Activated naive CD8-positive, alpha-beta T cell treated with anti-CD3 and anti-CD28 coated beads, Interleukin-2, amount 50 U/mL, for 24 hours (primary cell): ENCODE measurements at places on chromosomes 5 and 9.
A peak's percentile ranks its signal among the peaks of the same experiment; 100 is the strongest.

- DNase-seq: no peak
These were observed 981.1 kb downstream of the DTWD2 start for GRCh38 chr5:118007262-118007661.

- DNase-seq: no peak
These were observed 83.1 kb upstream of the GLRA1 start for GRCh38 chr5:152007653-152008335.

GRCh38 chr5:129104915-129105455 lies 10.4 kb downstream of the ISOC1 start:
- no peak for DNase-seq

GRCh38 chr9:27340285-27340674 lies 43.3 kb upstream of the EQTN start:
- DNase-seq: no peak

GRCh38 chr5:149796836-149797235 lies 66.7 kb downstream of the PPARGC1B start:
- no peak for DNase-seq

DNA sequence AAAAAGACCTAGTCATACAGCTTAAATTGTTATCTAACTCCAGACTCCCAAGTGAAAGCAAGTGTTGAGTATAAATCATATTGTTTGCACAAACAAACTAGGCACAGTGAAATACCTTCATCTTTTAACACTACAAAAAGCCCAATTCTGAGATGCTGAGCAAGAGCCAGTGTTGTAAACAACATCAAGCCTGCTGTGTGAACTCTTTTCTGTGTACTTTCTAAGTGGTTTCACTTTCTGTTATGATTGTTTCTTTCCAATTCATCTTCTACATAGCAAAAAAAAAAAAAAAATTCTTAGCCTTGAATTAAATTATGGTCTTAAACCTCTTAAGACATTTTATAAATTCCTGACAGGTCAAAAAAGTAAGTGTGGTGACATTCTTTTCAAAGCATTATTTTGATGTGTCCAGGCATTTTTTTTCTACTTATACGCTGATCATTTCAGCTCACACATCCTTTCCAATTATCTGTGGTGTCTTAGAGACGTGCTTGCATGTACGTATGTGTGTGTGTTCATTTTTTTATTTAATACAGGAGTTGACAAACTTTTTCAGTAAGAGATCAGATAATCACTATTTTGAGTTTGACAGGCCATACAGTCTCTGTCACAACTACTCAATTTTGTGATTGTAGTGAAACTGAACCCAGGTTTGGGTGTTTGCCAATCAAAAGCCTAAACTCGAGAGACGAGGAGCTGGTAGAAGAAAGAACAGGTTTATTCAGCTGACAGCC lies 556.1 kb downstream of the CDH9 start:
- DNase-seq: no peak

GRCh38 chr5:57503433-57503832 lies 20.8 kb upstream of the ACTBL2 start:
- no peak for DNase-seq

GRCh38 chr5:146073239-146073900 lies 32.0 kb downstream of the PLAC8L1 start:
- no peak for DNase-seq

- DNase-seq: no peak
These were observed 399.5 kb upstream of the TNC start for GRCh38 chr9:115517335-115518075.

DNA sequence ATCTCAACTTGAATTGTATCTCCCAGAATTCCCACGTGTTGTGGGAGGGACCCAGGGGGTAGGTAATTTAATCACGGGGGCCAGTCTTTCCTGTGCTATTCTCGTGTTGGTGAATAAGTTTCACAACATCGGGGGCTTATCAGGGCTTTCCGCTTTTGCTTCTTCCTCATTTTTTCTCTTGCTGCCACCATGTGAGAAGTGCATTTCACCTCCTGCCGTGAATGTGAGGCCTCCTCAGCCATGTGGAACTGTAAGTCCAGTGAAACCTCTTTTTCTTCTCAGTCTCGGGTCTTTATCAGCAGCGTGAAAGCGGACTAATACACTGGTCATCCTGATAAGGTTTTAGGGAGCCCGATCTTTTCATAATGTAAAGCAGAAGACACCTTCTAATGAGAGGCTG lies 687.0 kb upstream of the FTMT start:
- no peak for DNase-seq

DNA sequence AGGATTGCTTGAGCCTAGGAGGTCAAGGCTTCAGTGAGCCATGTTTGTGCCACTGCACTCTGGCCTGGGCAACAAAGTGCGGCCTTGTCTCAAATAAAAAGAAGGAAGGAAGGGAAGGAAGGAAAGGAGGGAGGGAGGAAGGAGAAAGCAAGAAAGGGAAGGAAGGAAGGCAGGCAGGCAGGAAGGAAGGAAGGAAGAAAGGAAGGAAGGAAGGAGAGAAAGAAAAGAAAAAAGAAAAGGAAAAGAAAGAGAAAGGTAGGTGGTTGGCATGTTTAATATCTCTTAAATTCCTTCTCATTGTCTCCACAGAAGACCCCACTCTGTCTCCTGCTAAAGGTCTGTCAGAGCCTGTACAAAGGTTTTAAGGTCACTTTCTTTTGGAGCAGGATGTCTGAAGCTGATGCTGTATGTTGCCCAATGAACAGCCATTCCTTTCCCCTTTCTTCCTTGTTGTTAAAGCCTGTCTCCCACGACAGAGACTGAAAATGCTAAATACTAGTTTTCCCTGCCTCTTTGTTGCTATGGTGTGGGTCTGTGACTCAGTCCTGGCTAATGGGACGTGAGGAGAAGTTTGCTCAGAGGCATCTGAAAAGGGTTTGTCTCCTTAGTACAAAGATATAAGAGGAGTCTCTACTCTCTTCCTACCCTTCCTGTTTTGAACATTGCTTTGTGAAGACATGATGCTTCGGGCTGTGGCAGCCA lies 213.3 kb downstream of the PCSK1 start:
- no peak for DNase-seq

GRCh38 chr5:169592937-169593650 lies 9.5 kb downstream of the SPDL1 start:
- no peak for DNase-seq

- DNase-seq: no peak
These were observed 34.6 kb upstream of the IL17B start for GRCh38 chr5:149413477-149414210.

DNA sequence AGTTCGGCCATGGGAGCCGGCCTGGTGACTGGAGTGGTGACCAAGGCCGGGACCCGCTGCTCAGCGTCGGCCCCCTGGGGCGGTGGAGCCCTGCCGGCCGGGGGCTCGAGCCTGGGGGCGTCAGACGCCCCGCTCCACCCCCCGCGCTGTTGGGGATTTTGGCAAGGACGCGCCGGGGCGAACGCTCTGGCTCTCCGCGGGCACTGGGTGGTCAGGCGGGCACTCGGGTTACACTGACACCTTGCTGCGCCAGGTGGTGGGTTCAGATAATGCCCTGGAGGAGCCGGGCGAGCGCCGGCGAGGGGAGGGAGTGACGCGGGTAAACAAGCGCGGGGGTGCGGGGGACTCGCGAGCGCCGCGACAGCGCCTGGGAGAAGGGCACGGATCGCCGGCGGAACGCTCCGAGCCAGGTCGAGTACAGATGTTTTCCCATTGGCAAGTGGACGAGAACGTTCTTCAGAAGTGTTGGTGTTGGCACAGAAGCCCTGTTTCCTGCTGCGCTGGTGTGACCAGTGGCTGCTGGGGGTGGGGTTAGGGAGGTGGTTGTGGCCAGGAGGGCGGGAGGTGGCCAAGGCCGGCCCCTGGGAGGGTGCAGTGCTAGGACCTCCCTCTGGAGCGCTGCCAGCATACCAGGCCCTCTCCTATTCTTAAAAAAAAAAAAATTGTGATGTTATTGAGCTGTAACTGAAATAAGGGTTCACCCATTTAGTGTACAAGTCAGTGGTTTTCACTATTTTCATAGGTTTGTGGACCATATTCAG lies 773 bp downstream of the SQSTM1 start:
- peak; percentile 88 for DNase-seq

DNA sequence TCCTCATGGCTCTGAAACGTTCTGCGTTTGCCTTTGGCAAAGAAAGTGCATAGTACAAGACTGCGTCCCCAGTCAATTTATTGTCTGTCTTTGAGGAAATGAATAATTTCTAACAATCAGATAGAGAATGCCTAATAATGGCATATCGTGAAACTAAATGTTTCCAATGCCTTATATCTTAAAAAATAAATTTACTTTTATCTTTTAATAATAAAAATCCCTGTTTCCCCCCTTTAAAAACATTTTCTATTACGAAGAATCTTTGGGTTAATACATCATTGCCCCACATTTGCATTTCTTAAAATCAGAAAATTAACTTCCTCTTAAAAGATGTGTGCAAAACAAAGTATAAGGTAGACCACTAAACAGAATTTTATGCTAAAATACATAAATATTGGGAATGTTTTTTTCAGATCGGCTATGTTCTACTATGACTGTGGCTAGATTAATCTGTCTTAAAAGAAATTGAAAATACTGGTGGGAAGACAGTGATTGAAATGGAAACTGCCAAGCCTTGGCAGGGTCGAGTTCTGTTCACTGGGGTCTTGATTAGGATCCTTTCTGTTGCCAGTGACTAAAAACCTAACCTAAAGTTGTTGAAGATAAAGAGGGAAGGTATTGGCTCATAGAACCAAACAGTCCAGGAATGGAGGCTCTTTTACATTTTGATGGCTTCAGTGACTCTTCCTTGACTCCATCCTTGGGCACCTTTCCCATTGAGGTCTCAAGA lies at the start of gene IL5:
Gene IL5, minus strand, starts transcription at position 51 of the 730 bp plus-strand sequence. Its CDS starts 44 bp downstream, at position 7.
- DNase-seq: no peak

DNA sequence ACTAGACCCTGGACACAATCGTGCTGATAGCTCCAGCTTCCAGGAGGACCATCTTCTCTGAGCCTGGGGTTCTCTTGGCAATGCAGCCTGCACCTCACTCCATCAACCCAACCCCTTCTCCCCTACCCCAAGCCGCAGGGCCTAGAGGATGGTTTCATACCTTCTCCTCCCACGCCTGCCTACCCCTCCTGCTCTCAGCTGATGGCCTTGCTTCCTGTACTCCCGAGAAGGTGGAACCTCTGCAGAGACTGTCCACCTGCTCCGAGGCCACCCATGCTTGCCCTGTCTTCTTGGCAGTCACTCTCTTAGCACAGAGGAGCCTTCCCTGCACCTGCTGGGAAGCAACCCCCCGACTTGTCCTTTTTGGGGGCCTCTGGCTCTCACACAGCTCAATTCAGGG lies 241.9 kb downstream of the IRX2 start:
- no peak for DNase-seq

DNA sequence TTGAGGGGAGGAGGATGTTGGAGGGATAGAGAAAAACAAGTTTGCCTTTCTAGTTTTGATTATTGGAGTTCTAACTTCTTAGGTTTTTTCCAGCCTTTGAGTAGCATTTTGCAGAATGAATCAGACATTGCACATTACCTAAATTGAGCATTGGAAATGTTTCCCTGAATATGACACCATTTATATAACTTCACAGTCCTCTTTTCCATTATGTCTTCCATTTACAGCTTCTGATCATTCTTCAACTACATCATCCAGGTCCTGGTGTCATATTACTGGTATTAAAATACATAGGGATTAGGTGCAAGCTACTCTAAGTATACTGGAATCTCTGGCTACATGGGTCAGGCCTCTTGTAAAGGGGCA lies 286.1 kb downstream of the ARHGAP26 start:
- no peak for DNase-seq

DNA sequence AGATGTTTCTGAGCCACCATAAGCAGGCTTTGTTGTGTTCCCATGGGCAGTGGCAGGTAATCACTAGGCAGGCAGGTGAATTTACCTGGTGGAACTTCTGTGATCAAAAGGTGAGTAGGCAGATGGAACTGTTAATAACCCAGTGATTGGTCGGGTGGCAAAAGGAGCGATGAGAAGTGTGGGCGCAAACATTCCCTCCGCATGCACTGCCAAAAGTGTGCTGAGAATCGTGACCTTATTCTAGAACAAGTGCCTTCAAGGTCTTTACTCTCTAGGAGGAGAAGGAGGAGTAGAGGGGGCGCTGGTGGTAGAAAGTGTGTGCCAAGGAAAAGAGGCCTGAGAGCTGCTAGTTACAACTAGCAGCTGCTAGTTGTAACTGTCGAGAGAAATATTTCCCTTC lies 3.3 kb downstream of the OTULINL start:
- no peak for DNase-seq

- DNase-seq: no peak
These were observed 63.7 kb upstream of the RUFY1 start for GRCh38 chr5:179486596-179487051.

DNA sequence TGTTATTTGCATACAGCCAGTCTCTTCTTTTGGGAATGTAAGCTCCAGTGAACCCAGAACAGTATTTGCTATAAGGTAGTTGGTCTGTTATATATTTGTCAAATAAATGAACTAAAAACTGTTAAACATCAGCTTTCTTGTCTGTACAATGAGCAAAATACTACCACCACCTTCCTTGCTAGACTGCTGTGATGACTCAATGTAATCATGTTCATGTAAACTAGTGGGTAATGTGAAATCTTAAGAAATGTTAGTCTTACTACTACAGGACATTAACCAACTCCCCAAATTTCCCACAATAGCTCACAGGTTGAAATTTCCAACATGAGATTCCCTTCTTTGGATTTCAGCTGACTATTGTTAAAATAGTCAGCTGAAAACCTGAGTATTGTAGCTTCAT lies 176.1 kb downstream of the TRPM3 start:
- no peak for DNase-seq

DNA sequence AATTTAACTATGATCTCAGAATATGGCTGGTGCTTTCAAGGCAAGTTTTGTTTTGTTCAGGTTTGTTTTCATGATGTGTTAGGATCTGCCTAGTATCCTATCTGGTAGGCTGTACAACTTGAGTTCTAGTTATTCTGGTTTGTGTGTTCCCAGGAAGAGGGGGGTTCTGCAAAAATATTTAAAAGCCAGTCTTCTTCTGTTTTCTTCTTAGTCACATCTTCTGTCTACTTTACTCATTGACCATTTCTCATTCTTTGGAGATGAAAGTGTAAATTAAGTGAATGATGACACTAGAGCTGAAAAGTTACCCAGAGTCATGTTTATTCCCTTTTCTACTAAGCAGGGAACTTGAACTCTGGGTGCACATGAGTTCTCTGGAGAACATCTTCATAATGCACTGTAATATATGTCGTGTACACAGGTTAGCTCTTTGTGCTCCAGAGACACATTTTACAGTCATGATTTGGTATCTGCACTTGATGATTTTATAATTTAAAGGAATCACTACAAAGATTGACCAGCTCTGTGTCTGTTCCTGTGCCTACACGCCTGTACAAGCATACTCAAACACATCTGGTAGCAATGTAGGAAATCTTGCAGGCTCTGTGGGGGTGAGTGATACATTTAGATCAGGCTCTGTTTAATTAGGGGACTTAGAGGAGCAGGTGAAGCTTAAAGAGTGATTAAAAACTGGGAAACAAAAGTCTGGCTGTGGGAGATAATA lies 5.0 kb downstream of the SMAD5 start:
- no peak for DNase-seq

- DNase-seq: no peak
These were observed 22.6 kb upstream of the CEP72 start for GRCh38 chr5:589588-589987.

DNA sequence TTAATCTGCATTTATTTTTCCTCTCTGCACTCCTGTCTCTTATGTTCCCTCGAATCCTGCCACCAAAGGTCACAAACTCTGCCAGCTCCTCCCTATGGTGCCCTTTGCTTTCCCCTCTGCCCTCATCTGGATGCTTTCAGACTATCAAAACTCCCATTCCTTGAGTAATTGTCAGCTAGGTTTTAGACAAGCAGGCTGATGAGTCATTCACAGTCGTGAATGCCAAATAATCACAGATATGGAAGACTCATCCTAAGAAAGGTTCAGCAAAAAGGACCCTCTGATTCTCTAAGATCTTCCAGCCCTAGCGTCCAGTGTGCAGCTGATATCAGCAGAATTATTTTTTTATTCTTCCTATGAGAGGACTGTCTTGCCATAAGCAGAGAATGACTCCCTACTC lies 104.5 kb upstream of the NUDT12 start:
- no peak for DNase-seq
